ENCODE measurements at places on chromosomes 6 and 20.

DNA sequence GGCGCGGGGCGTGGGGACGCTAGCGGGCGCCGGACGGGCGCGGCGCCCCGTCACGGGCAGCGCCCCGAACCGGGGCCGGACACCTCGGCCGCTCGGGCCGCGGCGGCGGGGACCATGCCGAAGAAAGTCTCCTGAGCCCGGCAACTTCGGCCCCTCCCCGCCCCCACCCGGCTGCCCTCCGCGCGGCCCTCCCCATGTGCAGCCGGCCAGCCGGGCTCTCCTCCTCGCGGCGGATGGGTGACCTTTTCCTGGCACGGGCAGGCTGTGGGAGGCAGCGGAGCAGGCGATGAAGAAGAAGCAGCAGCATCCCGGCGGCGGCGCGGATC is 278 bp downstream of the UST start:
- no peak for DNase-seq

DNA sequence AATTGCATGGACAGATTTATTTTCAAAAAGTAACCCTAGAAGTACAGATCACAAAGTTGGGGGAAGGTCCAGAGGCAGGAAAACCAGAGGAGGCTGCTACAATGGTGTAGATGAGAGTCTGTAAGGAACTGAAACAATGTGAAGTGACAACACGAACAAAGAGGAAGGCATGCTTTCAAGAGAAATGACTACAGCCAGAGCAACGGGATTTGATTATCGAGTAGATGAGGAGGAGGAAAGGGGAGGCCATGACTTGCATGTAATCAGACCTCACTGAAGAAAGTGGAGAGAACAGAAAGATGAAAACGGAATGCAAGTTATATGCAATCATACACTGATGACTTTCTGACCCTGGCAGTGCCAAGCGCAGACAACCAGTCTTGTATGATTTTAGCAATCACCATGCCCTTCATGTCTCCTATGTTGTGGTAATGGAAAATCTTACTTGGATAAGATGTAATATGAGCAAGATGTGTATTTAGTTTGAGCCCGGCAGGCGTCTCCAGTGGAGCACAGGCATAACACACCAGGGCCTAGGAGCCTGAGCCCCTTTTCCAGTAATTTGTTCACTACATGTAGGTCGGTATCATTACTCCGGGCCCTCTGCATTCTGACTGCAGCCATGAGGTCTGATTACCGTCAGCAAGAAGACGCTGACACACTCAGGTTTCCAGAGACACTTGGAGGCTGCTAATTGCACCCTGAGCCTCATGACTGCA is 34.0 kb upstream of the FAM83C start:
- DNase-seq: no peak

DNA sequence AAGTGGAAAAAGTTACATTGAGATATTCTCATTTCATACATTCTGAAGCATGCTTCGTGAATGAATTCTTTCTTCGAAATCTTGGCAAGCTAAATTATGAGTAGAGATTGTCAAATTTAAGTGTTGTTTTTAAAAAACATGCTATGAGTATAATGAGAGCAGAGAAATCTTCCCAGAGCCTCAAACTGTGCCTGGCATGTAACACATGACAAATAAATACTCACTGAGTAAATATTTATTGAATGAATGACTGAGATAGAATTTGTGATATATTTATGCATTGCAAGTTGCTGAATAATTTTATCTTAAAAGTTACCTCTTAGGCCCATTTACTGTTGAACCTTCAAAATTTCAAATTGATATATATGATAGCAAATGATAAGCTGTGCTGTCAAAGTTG is 24.7 kb upstream of the CD2AP start:
- DNase-seq: no peak

GRCh38 chr6:13299403-13299821 is 28.9 kb downstream of the TBC1D7 start:
- DNase-seq: no peak

DNA sequence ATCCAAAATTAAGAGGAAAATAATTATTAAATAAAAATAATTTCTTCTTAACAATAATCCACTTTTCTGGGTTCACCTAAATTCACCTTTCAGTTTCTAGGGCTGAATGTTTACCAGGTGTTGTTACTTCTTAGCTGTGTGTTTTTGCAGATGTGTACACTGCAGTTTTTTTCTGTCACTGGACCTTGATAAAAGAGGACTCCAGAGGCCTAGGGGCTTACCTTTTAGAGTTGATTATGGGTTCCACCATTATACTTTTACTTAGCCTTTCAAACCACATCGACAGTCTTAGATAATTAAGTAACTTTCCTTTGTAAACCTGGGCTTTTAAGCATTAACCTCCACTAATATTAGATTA is 766.5 kb downstream of the BCKDHB start:
- no peak for DNase-seq

GRCh38 chr20:46777331-46777730 is 67.9 kb downstream of the SLC2A10 start:
- DNase-seq: no peak

GRCh38 chr6:35445691-35446090 is 6.4 kb upstream of the FANCE start:
- no peak for DNase-seq
